ENCODE measurements at places on chromosomes 11 and 22.
A peak's percentile ranks its signal among the peaks of the same experiment; 100 is the strongest.

GRCh38 chr11:60077216-60077817 lies 11.1 kb upstream of the MS4A2 start:
- no peak for DNase-seq

- DNase-seq, result no peak
These were observed 169.9 kb upstream of the CCDC90B start for GRCh38 chr11:83456075-83456474.

DNA sequence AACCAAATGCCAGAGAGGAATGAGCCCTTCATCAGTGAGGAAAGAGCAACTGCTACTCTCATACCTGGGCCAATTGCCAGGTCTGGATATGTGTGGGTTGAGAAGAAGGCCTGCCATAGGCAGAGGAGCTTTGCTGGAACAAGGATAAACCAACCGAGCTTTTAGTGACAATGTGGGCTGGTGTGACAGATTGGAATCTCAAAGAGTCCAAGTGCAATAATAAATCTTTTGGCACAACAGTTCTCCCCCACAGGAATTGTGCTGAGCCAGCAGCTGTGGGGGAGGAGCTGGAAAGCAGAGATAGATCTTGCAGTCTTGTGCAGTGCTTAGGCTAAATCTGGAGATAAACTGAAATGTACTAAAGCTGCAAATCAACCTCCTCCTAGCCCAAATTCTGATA lies 79.4 kb upstream of the ISX start:
- DNase-seq, result no peak

GRCh38 chr11:75823415-75823814 lies 8.4 kb downstream of the UVRAG start:
- no peak for DNase-seq

GRCh38 chr11:118076754-118077281 lies at the start of gene TMPRSS4:
Gene TMPRSS4 (plus strand): TSS chr11:118077078. CDS start chr11:118077303, 225 bp downstream.
- no peak for DNase-seq

GRCh38 chr22:46813816-46814597 lies 51.6 kb downstream of the TBC1D22A start:
- no peak for DNase-seq

DNA sequence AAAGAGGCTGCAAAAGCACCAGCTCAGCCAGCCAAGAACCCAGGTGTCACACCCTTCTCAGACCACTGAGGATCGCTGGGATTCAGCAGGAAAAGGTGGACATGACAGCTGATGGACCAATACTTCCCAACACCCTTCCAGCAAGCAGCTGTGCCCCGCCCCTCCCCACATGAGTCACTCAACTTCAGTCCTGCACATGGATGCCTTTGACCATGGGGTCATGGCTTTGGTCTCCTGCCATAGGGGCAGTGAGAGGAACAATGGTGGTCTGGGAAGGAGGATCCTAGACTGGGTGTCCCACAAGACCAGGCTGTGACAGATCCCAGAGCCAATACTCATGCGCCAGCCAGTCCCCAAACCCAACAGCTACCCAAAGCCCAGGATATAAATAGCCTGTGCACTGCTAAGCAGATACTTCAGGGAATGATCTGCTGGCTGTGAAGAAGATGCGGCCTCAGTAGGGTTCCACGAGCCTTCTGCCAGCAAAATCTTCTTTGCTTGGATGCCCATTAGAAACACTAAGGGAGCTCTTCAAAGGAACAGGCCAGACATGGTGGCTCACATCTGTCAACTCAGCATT lies 5.5 kb upstream of the RGL4 start:
- DNase-seq, result no peak

DNA sequence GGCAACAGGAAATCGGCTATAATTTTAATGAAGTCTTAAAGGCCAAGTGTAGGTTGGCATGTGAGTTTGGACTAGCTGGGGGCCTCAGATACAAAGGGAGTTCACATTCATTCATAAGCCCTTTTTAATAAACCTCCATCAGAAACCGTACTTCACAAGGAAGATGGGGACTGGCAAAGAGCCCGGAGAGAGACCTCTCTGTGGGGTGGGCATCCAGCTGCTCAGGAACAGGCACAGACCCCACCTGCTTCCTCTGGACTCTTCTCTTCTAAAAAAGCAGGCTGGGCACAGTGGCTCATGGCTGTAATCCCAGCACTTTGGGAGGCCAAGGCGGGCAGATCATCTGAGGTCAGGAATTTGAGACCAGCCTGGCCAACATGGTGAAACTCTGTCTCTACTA lies 3.9 kb upstream of the ARFGAP3 start:
- DNase-seq, result no peak

DNA sequence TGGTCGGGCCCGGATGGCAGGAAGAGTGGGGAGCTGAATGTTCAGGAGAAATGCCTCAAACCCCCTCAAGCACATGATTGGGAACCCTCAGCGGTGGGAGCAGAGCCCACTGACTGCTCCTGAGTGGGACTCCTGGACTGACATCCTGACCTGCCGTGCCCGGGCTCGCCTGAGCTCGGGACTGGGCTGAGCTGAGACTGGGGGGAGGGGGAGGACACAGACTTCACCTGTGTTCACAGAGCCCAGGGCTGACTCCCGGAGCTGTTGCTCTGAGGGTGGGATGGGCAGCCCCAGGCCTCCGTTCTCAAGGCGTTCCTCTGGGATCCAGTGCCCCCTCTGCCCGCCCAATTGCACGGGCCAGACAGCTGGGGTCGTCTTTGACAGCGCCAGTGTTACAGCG lies 24.6 kb downstream of the DAGLA start:
- DNase-seq, result no peak

GRCh38 chr22:31161386-31161785 lies 1.4 kb downstream of the RNF185 start:
- no peak for DNase-seq

GRCh38 chr11:20634781-20635180 lies 34.6 kb upstream of the NELL1 start:
- DNase-seq, result no peak

DNA sequence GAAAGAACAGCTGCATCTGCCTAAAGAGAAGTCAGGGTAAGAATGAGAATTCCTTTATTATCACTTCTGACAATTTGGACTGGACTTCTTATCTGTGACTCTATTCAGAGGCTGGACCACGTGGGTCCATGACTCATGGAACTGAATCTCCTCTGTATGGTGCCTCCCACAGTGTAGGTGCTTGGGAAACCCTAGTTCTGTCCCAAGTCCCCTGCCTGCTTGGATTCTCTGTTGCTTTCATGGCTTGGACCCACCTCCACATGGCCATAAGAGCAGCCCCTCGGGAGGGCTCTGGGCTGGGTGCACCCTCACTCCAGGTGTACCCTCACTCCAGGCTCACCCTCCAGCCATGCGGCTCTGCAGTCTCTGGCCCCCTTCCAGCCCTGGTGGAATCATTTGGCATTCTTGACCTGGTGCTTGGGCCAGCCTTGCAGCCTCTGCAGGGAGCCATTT lies 153.4 kb downstream of the CACNA1I start:
- DNase-seq, result no peak

GRCh38 chr11:67694875-67695555 lies 20.6 kb upstream of the ALDH3B2 start:
- DNase-seq, result no peak

DNA sequence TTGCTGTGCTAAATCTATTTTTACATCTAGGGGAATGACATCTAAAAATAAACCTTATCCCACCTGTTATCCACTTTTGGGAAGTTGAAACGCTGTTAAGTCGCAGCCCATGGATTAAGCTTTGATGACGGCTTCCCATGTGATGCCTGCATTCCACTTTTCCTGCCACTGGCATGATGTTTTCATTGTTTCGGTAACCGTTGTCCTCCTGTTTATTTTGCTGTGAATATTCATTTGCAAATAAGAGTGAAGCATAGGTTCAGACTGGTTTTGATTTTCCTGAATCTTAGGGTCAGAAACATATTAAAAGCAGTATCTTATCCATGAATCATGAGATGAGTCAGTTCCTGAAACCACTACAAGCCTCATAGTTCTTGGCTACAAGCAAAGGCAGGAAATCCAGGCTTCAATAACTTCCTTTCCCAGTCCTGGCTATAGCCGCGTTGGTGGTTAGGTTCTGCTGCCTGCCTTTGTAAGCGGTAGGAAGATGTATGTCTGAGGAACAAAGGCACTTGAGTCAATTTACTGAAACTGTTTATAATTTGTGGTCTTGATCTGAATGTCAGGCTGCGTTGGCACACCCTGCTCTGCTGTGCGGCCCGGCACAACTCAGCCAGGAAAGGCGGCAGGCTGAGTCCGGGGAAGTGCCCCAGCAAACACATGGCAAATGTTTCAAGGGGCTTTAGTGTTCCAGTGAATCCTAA lies 19.4 kb downstream of the TEAD1 start:
- DNase-seq, result no peak

DNA sequence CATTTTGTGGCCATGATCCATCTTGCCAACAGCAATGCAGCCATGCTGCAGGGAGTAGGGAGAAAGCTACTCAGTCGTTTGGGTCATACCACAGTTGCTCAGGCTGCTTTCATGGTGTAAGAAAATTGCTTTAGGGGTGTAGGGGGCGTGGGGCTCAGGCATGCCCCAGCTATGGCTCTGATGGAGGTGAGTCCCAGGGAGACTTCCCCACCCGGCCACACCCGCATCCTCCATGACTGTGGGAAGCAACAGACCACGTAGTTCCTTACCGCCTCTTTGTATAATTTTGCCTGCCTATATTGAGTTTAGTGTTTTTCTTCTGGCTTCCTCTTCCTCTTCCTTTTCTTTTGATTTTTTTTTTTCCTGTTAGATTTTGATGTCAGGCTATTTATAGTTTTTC lies 58.8 kb downstream of the SPECC1L start:
- DNase-seq, result no peak

- peak; percentile 13 for DNase-seq
These were observed at the start of gene DDX25 for GRCh38 chr11:125903711-125904659. Gene DDX25 (plus strand): TSS chr11:125904508. CDS start chr11:125904518, 10 bp downstream.

- DNase-seq, result no peak
These were observed 55.9 kb upstream of the MN1 start for GRCh38 chr22:27857443-27857842.

- no peak for DNase-seq
These were observed 30.5 kb upstream of the BLID start for GRCh38 chr11:122146475-122146874.

DNA sequence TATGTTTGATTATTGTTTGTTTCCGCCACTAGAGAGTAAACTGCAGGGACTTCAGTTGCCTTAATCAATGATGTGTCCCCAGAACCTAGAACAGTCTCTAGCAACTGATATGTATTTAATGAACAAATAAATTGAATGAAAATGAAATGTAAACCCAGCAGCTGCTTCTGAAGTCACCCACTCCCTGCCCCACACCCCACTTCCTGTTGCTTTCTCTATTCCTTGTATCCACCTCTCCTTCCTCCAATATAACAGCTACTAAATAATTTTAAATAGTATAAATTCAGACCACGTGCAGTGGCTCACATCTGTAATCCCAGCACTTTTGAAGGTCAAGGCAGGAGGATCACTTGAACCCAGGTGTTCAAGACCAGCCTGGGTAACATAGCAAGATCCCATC lies 15.8 kb downstream of the MYH9 start:
- DNase-seq, result no peak

DNA sequence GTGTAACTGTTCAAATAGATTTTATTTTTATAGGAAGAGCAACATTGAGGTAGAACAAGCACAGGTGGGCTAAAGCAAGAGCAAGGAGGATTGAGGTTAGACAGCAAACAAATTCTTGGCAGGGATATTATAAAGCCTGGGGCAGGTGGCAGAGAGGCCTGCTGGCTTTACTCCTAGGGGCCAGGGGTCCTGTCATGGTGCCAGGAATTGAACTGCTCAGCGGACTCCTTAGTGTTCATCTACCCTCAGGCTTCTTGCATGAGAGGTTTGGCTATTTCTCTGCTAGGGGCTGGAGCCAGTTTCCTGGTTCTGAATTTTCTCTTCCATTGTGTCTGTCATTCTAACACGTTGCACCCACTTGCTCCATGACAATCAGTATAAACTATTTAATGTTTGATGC lies 217.2 kb upstream of the NCAM1 start:
- DNase-seq, result no peak

DNA sequence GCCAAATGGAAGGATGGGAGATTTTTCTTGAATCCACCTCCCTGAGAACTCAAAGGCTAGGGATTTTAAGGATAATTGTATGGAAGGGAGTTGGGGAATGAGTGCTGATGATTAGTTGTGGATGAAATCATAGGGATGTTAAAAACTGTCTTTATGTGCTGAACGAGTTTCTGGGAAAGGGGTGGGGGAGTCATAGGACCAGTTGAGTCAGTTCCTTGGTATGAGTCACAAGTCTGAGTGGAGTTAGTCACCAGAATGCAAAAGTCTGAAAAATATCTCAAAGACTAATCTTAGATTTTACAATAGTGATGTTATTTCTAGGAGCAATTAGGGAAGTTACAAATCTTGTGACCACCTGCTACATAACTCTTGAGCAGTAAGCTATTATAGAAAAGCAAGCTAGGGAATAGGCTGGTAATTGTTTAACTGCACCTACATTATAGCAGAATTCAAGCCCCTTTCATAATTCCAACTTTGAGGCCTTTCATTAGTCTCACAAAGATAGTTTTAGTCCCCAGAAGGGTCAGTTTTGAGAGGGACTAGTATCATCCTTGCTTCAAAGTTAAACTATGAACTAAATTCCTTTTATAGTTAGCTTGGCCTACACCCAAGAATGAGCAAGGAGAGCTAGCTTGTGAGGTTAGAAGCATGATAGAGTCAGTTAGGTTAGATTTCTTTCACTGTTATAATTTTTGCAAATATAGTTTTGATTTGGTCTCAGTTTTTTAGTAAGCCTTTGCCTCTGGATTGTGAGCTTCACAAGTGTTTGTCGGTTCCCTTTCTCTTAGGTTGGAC lies 668.0 kb downstream of the ETS1 start:
- DNase-seq, result no peak

GRCh38 chr11:60720460-60720859 lies 4.1 kb upstream of the MS4A18 start:
- DNase-seq, result no peak

DNA sequence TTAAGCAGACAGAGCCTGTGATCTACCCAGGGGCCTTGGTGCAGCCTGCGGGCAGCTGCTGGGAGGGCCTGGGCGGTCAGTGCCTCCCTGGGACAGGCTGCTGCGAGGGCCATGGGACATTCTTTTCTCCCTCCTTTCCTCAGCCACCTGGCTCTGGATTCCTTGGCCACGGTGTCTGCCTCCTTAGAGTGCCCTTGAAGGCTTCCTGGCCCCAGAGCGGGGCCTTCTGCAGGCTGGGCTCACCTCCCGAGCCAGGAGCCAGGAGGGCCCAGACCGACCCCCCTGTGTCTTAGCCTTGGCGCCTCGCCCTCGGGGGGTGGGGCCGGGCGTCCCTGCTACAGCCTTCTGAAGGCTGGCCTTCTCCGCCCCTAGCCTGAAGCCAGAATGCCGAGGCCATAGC lies 231.2 kb downstream of the TBC1D22A start:
- no peak for DNase-seq

- no peak for DNase-seq
These were observed 4.4 kb downstream of the BCL9L start for GRCh38 chr11:118921121-118921928.

All from CD4-positive, alpha-beta T cell treated with Interleukin-12 subunit alpha and Interleukin-12 subunit beta, for 1 hour (primary cell).